ENCODE measurements at places on chromosomes 2 and 18.
A peak's percentile ranks its signal among the peaks of the same experiment; 100 is the strongest.

GRCh38 chr2:190561094-190561493, 26.6 kb upstream of the NEMP2 start:
- no peak for DNase-seq
- H3K4me3 ChIP-seq, result no peak overlapping the region
- peaks cover under 1% of the 10 kb centered on the region for H3K36me3 ChIP-seq
- peaks cover 9% of the 10 kb centered on the region for H3K4me1 ChIP-seq

GRCh38 chr2:148273158-148273691, 252.3 kb downstream of the MBD5 start:
- no peaks in the 10 kb centered on the region for H3K27me3 ChIP-seq
- H3K36me3 ChIP-seq, result no peaks in the 10 kb centered on the region
- H3K27ac ChIP-seq, result no peak overlapping the region
- no peaks in the 10 kb centered on the region for H3K4me1 ChIP-seq

DNA sequence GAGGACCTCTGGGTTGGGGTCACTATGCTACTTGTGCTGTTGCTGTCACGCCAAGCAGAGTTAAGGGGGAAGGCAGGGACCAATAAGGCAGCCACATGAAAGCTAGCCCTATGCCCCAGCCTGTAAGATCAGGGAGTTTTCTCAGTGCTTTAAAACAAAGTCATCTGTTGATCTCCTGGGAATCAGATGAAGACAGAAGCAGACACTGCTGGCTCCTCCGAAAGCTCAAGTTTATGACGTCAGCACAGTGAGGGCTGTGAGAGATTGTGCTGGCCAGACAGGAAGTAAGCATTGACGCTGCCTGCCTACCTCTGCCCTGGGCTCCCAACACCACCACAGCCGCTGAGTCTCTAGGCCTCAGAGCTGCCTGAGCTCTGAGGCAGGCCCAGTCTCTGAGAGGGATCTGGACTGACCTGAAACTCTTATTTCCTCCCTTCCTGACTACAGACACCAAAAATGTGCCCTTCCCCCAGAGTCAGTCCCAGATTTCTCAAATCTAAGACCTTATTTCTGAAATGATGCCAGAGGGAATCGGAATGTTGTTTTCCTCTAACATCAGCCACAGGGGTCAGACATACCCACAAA, 118.1 kb upstream of the EPAS1 start:
- peak overlapping the region; percentile 26 for H3K4me3 ChIP-seq
- peak overlapping the region; percentile 95 for H3K27ac ChIP-seq
- peak; percentile 81 for DNase-seq
- H3K4me1 ChIP-seq, result peaks cover 29% of the 10 kb centered on the region

DNA sequence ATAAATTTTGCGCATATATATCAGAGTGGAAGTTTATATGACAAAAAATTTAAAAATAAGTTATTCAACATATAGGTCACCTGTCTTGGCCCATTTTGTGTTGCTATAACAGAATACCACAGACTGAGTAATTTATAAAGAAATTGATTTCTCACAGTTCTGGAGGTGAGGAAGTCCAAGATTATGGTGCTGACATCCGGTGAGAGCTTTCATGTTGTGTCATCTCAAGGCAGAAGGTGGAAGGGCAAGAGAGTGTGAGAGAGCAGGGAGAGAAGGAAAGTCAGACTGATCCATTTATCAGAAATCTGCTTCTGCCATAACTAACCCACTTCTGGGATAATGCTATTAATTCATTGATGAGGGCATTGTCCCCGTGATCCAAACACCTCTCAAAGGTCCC, 9.0 kb upstream of the FEZ2 start:
- H3K4me1 ChIP-seq, result no peaks in the 10 kb centered on the region
- no peaks in the 10 kb centered on the region for H3K36me3 ChIP-seq
- peaks cover 9% of the 10 kb centered on the region for H3K27me3 ChIP-seq
- DNase-seq, result no peak
- H3K27ac ChIP-seq, result no peak overlapping the region
- no peak overlapping the region for H3K4me3 ChIP-seq

DNA sequence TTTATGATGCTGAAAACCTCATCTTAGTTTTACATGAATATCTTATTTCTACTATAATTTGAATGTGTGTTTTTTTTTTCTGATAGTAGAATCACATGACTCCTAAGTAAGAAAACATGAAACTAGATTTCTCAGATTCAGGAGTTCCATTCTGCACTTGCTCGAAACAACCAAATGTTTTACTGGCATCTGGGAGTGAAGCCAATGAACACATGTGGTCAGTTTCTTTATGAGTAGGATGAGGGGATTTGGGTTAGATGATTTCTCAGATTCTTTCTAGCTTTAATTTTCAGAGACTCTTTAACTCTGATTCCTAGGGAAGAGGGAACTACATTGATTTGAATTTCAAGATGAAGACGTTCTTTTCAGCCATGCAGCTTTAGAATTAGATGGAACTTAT, 225.0 kb upstream of the NT5C1B start:
- no peaks in the 10 kb centered on the region for H3K27me3 ChIP-seq
- no peak overlapping the region for H3K4me3 ChIP-seq
- H3K27ac ChIP-seq, result no peak overlapping the region

- no peak overlapping the region for H3K4me3 ChIP-seq
- H3K27ac ChIP-seq, result no peak overlapping the region
- H3K36me3 ChIP-seq, result peaks cover 21% of the 10 kb centered on the region
- DNase-seq, result no peak
Observed at GRCh38 chr2:127853671-127854070, 4.3 kb downstream of the POLR2D start.

DNA sequence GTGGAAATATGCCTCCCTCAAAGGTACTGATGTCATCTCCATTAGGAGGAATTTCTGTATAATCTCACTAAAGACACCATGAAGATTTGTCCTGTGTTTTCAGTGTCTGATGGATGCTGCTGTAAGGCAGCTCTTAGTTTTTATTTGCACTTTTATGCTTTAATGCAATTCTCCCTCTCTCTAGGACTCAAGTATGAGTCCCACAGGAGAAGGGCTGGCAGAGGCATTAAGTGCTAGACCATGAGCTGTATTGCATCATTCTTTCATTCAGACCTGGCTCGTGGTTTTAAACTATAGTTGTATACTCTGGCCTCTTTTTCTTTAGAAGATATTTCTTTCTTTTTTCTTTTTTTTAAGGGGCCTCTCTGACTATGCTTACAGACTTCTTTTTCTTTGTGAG, 805.6 kb downstream of the DPP10 start:
- no peaks in the 10 kb centered on the region for H3K27me3 ChIP-seq
- no peak overlapping the region for H3K27ac ChIP-seq
- no peak overlapping the region for H3K4me3 ChIP-seq
- peaks cover 10% of the 10 kb centered on the region for H3K36me3 ChIP-seq
- DNase-seq, result no peak

- DNase-seq, result no peak
- H3K4me1 ChIP-seq, result no peaks in the 10 kb centered on the region
- H3K27me3 ChIP-seq, result peaks cover 16% of the 10 kb centered on the region
Observed at GRCh38 chr2:72033636-72034035, 114.0 kb downstream of the CYP26B1 start.

DNA sequence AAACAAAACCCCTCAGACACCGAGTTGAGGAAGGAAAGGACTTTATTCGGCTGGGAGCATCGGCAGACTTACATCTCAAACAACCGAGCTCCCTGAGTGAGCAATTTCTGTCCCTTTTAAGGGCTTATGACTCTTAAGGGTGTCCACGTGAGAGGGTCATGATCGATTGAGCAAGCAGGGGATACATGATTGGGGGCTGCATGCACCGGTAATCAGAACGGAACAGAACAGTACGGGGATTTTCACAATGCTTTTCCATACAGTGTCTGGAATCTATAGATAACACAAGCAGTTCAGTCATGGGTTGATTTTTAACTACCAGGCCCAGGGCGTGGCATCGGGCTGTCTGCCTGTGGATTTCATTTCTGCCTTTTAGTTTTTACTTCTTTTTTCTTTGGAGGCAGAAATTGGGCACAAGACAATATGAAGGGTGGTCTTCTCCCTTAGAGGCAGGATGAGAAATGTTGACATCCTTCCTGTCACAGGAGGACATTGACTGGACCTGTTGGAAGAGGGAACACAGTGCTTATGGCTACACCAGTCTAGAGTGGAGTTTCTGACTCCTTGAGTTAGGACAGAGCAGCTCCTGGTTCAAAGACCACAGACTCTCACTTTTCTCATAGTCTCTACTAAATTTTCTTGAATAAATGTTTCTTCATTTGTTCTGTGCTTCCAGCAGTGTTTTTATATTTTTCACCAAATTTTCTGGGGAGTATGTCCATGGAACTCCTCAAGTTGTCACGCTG, 35.8 kb downstream of the SPOPL start:
- H3K4me1 ChIP-seq, result peaks cover 35% of the 10 kb centered on the region
- no peak for DNase-seq
- peak overlapping the region; percentile 23 for H3K27ac ChIP-seq
- H3K36me3 ChIP-seq, result peaks cover 16% of the 10 kb centered on the region
- H3K27me3 ChIP-seq, result no peaks in the 10 kb centered on the region

- H3K27ac ChIP-seq, result no peak overlapping the region
- no peak for DNase-seq
- H3K27me3 ChIP-seq, result peaks cover 9% of the 10 kb centered on the region
- H3K4me3 ChIP-seq, result no peak overlapping the region
- no peaks in the 10 kb centered on the region for H3K4me1 ChIP-seq
- H3K36me3 ChIP-seq, result no peaks in the 10 kb centered on the region
Observed at GRCh38 chr18:77199707-77200106, 49.9 kb upstream of the GALR1 start.

DNA sequence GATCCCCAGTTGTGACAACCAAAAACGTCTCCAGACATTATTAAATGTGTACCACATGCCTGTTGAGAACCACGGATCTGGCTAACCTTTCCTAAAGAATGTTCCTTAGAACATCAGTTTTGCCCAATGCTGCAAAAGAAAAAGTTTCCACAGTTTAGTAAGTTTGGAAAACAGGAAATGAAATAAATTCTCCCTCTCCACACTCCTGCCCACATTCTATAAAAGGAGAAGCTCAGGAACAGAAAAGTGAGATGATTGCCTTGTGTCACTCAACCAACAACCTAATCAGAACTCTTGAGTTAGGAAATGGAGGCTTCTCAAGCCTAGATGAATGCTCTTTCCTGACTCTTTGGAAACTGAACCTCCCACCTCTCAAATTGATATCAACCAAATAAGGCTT, 56.1 kb upstream of the NFE2L2 start:
- no peak for DNase-seq
- H3K4me3 ChIP-seq, result no peak overlapping the region
- H3K4me1 ChIP-seq, result peaks cover 3% of the 10 kb centered on the region
- H3K27me3 ChIP-seq, result no peaks in the 10 kb centered on the region
- H3K27ac ChIP-seq, result no peak overlapping the region
- no peaks in the 10 kb centered on the region for H3K36me3 ChIP-seq

DNA sequence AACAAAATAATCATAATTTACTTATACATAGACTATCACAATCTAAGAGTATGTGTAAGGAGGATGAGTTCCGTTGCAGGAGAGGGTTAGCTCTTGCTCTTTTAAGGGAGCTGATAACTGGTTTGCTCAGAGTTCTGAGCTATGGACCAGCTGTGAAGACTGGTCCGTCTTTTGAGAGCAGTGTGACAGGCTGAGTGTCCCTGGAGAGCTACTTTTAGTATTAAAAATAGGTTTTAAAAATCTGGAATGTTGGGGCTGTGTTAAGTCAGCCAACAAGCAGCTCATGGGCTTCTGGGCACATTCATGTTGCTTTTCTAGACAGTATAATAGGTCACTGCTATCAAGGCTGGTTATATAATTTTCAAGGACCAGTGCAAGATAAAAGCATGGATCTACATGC, 41.5 kb upstream of the TMEM131 start:
- no peak for DNase-seq
- H3K4me1 ChIP-seq, result peaks cover 3% of the 10 kb centered on the region
- H3K27me3 ChIP-seq, result peaks cover 5% of the 10 kb centered on the region
- no peak overlapping the region for H3K4me3 ChIP-seq
- no peaks in the 10 kb centered on the region for H3K36me3 ChIP-seq

GRCh38 chr18:21903709-21904108, 163.1 kb downstream of the MIB1 start:
- no peak for DNase-seq
- H3K27ac ChIP-seq, result no peak overlapping the region
- H3K4me3 ChIP-seq, result no peak overlapping the region
- no peaks in the 10 kb centered on the region for H3K36me3 ChIP-seq

DNA sequence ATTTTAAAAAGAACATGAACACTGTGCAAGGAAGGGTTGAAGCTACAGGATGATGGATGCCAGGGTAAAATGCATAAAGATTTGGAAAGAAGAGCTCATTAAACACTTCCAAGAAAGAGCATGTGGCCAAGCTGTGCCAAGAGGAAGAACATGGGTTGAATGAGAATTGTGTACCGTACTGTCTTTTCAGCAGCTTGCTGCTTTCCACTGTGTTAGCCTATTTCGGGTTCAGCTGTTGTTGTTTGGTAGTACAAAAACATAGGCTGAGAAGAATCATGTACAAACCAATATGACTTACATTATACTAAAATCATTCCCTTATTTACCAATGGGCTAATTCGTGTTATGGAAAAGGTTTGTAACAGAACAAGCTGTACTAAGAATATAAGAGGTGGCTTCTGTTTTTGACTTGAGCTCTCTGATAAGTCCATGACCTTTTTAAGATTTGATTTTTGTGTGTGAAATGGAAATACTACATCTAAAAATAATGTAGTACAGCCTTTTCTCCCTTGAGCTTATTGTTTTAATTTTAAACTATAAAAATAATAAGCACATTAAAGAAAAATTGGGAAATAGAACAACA, 188.3 kb upstream of the STON1 start:
- no peaks in the 10 kb centered on the region for H3K27me3 ChIP-seq
- H3K27ac ChIP-seq, result no peak overlapping the region
- peaks cover 7% of the 10 kb centered on the region for H3K36me3 ChIP-seq
- H3K4me1 ChIP-seq, result peaks cover 36% of the 10 kb centered on the region

GRCh38 chr2:75361486-75361885, 162.2 kb upstream of the TACR1 start:
- no peaks in the 10 kb centered on the region for H3K4me1 ChIP-seq
- H3K4me3 ChIP-seq, result no peak overlapping the region
- peaks cover 1% of the 10 kb centered on the region for H3K36me3 ChIP-seq

- no peak overlapping the region for H3K4me3 ChIP-seq
- H3K27me3 ChIP-seq, result peaks cover 17% of the 10 kb centered on the region
- DNase-seq, result no peak
- H3K27ac ChIP-seq, result no peak overlapping the region
- peaks cover 36% of the 10 kb centered on the region for H3K4me1 ChIP-seq
Observed at GRCh38 chr2:239341146-239341732, 59.6 kb downstream of the HDAC4 start.

DNA sequence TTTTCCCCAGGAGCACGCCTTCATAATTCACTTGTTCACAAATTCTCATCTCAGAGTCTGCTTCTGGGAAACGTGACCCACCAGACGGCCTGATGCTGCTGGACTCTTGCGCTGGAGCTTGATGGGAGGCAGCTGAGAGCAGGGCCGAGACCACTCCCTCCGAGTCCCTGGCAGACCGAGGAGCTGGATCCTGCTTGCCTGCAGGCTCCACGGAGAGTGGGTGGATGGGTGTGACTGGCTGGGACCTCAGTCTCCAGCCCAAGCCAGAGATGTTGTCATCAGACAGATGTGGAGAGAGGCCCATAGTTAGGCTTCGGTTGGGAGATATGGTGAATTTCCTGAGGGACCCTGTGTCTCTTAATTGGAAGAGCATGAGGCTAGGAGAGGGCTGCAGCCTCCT, 76.4 kb downstream of the TSN start:
- no peak overlapping the region for H3K27ac ChIP-seq
- no peak for DNase-seq
- H3K4me1 ChIP-seq, result no peaks in the 10 kb centered on the region

GRCh38 chr2:193891023-193891422, 1696.3 kb upstream of the TMEFF2 start:
- H3K4me1 ChIP-seq, result no peaks in the 10 kb centered on the region
- H3K36me3 ChIP-seq, result no peaks in the 10 kb centered on the region
- H3K4me3 ChIP-seq, result no peak overlapping the region
- no peak for DNase-seq
